ENCODE measurements at places on chromosomes 2 and 18.

- no peak for DNase-seq
Observed at GRCh38 chr2:46902465-46902864, 13.1 kb downstream of the MCFD2 start.

GRCh38 chr2:128778843-128779242 lies 460.2 kb upstream of the HS6ST1 start:
- DNase-seq = no peak

DNA sequence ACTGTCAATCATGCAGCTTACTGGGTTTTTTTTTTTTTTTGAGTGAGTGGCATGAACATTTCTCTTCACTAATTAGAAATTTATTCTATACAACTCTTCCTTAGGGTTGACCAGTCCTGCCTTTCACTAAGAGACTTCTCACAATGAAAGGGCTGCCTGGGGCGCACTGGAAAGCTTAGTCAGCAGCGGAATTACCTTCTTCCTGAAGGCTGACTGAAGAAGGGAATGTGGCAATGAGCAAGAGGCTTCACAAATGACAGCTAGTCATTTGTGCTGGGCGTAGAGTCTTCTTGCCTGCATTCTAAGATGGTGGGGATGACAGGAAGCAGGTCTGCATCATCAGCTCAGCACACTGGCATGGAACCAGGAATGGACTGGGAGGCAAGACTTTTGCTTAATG lies 15.6 kb upstream of the SCN3A start:
- DNase-seq = no peak

DNA sequence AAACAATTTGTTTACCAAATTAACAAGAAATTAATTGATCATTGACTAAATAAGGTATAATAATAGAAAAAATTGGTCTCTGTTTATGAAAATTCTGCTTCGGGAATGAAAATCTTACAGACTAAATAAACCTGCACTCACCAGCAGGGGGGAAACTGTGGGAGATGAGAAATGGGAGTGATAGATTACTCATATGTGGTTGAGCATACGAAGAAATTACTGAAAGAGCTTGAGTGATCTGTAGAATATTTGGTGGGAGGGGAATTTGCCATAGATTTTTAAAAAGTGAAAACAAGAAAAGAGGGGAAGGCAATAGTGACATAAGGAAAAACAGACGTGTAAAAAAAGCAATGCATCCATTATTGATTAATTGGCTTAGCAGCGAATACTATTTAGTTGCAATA lies 2.2 kb downstream of the HMSD start:
- no peak for DNase-seq

DNA sequence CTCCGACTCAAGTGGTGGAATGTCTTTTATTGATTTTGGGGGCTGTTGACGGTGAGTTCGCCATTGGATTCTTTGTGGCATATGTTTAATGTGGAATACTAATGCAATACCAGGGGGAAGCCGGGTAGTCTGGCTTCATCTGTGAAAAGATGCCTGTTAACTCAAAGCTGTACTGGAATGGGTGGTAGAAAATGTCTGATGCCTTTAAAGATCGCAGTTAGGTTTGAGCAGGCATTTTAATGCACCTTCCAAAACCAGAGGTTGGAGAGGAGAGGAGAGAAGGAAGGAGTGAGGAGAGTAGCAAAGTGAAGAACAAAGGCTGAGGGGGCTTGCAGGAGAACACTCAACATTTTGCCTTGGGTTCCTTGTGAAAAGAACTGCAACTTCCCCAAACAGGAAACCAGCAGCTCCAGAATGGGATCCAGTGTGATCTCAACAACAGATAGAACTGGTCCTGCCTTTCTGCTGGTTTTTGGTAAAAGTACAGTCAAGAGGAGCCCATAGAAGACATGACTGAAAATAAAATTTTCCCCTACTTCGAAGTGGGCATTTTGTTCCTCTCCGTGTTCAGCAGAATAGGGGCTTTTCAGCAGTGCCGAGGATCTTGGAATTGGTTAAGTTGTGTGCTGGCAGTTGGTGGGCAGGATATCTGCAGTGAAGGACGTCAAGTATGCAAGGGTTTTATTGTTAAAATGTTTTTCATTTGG lies 1.5 kb downstream of the ZNF532 start:
- DNase-seq = no peak

DNA sequence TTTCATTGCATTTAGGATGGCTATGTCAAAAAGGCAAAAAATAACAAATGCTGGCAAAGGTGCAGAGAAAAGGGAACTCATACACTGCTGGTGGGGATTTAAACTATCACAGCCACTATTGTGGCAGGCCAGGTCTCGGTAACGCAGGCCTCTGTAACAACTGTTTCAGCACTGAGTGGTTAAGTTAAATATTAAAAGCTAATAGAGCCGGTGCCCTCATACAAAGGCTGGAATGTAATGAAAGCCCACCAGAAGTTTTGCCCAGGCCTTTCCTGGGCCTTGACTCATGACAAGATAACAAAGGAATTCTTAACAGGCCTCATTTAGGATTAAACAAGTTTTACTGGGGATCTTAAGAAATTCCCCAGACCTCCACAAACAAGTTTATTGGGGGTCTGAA lies 10.7 kb downstream of the MERTK start:
- DNase-seq = no peak

DNA sequence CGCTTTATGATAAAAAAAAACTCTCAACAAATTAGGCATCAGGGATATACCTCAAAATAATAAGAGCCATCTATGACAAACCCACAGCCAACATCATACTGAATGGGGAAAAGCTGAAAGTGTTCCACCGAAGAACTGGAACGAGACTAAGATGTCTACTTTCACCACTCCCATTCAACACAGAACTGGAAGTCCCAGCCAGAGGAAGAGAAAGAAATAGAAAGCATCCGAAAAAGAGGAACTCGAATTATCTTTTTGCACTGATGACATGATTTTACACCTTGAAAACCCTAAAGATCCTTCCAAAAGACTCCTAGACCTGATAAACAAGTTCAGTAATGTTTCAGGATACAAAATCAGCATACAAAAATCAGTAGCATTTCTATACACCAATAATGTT lies 121.6 kb downstream of the ZRANB3 start:
- no peak for DNase-seq

GRCh38 chr2:35784777-35785176 lies 570.8 kb upstream of the CRIM1 start:
- no peak for DNase-seq

DNA sequence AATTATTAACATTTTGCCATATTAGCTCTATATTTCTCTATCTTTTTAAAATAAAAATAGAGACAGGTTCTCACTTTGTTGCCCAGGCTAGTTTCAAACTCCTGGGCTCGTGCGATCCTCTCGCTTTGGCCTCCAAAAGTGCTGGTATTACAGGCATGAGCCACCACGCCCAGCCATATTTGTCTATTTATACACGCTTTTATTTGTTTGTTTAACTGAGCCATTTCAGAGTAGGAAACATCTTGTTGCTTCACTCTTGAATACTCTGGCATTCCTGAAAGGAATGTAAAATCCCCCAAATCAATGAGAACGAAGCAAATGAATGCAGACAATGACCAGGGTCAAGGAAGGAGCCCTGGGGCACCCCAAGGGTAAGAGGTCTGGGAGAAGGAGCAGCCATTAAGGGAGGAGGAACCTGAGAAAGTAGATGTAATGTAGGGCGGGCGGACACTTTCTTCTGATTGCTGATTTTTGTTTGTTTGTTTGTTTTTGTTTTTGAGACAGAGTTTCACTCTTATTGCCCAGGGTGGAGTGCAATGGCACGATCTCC lies 31.7 kb upstream of the RAB1A start:
- DNase-seq = no peak

- DNase-seq = no peak
Observed at GRCh38 chr2:134190807-134191203, 63.1 kb upstream of the MGAT5 start.

DNA sequence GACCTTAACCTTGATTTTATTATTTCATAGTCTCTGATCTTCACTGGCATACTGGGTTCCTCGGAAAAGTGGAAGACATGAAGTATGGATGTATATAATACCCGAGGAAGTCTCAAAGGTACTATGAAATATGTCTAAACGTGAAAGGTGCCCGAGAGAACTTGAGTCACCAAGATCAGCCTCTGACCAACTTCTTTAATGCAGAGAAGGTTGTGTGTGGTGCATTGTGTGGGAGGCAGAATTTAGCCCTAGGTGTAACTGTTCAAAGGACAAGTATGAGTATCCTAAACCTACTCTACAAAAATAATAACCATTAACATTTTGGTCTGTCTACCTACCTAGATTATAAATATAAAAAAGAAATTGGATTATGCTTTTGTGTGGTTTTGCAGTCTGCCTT lies 36.1 kb downstream of the OSBPL6 start:
- DNase-seq = no peak

DNA sequence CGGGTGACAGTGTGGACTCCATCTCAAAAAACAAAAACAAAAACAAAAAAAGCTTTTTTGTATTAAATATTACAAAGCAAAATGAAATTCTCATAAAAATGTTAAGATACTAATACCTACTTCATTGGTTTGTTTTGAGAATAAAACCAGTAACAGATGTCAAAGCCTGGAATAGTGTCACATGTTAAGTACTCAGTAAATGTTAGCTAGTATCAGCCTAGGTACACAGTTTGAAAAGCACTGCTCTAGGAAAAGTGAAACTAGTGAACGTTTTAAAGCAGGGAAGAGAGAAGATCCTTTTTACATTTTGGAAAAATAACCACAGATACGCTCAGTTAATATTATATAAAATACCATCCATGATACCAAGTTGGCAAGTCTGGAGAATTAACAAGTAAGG lies 37.1 kb upstream of the ADAM17 start:
- DNase-seq = no peak

DNA sequence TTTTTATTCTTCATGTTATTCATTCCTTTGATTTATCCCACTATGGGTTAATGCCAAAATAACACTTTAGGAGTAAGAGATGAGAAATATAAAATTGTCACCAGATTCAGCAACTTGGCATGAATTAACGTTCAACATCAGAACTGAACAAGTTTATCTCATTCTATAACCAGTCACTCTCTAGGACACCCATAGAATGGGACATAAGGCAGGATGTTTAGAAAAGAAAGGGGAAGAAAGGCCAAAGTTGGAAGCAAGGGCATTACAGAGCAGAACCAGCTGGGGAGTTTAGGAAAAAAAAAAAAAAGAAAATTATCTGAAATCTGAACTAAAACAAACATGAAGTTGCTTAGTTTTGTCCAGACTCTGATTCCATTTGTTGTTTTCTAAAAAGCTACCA lies 211.0 kb downstream of the PMAIP1 start:
- no peak for DNase-seq

- DNase-seq = no peak
Observed at GRCh38 chr2:44580875-44581515, 219.2 kb downstream of the CAMKMT start.

DNA sequence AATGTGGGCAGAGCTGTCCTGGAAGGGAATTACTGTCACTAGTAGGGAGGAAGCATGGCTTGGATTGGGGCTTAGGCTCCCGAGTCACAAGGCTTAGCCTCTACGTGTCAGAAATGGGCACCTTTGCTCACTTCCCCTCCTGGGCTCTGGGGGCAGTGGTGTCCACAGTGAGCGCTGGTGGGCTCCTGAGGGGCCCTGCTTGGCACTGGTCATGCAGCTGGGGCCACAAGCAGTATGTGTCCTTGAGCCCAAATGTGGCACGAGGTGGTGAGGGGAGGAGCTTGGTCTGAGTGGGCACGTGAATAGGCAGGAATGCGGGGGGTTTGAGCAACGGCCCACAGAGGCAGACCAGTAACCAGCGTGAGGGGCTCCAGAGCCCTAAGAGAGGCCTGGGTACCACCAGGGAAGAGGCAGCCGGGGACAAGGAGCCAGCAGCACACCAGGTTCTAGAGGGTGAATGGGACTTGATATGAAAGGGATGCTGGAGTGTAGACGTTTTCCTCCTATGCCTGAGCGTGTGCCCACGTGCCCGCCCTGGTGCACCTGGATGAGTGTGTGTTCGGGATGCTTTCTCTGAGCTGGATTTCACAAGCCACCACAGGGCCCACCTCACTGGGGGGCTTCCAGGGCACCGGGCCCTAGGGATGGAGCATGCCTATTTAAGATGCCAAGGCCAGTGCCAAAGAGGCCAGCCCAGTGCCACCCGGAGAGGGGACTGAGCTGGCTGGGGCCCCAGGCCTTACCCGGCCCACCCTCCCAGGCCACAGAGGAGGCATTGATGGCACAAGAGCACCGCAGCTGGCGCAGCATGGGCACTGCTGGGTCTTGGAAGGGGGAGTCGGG lies 22.8 kb upstream of the PTMA start:
- DNase-seq = no peak

GRCh38 chr2:174025271-174026121 lies 60.3 kb upstream of the SP3 start:
- DNase-seq = no peak

- no peak for DNase-seq
Observed at GRCh38 chr2:158829167-158829566, 34.0 kb downstream of the DAPL1 start.

DNA sequence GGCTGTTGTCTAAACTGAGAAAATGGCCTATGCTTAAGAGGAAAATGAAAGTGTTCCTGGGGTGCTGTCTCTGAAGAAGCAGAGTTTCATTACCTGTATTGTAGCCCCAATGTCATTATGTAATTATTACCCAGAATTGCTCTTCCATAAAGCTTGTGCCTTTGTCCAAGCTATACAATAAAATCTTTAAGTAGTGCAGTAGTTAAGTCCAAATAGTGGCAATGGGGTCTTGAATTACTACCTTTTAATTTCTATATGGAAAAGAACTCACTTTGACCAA lies 13.8 kb upstream of the ALLC start:
- no peak for DNase-seq

GRCh38 chr2:75153221-75153620 lies 46.1 kb downstream of the TACR1 start:
- DNase-seq = no peak

DNA sequence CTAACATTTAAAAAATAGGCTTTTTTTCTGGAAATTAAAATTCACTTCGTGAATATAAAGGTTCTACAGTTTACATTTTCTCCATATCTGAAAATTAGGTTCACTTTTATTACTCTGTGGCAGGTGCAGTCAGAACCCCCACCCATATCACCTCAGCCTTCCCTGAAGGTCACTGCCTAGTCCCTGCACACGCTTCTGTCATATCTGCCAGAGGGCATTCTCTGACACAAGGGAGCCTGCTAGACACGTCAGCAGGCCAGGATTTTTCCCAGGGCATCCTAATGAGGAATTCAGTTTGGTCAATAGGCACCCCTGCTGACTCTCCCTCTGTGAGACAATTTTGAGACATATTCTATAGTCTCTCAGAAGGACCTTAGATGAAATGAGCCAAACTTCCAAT lies 475.7 kb upstream of the PKDCC start:
- no peak for DNase-seq

DNA sequence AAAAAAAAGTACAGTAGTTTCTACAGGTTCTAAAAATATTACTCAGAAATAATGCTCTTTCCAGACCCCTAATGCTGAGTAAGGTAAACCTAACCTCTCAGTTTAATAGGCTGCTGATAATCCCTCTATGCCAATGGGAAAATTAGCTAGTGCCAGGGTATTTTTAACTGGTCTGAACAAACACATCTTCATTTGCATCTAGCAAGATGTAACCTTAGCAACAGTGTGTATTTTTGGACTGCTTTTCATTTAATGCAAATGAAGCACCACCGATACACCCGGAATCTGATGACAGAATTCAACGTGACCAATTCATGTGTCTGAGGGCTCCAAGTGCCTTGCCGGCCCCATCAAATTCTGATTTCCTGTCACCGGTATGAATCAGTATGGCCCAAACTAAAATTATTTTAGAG lies 47.4 kb upstream of the CYRIA start:
- no peak for DNase-seq

Data from activated T-helper 1 cell treated with Interleukin-2 at 50 U/mL for 16 hours (primary cell).